Glutamatergic neuron (in vitro differentiated cells): ENCODE measurements at places on chromosomes 7 and 10. TPM values are rescaled to one million over a fixed set of nuclear protein-coding genes. Genes with fewer than 3 reads are reported as not detected.

DNA sequence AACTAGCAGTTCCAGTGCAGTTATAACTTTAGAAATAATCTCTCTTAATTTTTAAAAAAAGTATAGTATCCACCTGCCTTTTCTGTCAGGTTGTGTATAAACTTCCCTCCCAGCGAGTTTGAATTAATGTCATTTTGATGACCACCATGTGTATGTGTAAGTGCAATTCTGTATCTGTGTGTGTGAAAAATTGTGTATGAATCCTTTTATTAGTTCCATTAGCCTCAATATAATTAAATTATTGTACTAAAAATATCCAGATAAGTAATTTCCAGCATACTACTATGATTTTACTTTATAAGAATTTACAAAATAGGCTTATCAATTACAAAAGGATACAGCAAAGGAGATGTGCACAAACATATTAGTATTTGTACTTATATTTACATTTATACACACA, 421.1 kb upstream of the LRGUK start:
- DNase-seq = no peak

- no peak for DNase-seq
Measured at GRCh38 chr10:61719906-61720305, 57.2 kb downstream of the CABCOCO1 start.

Gene POM121
- total RNA-seq = 50.9 TPM

Gene TRIM50
- total RNA-seq = not detected

- DNase-seq = no peak
Measured at GRCh38 chr7:98249106-98249505, 2.9 kb downstream of the TECPR1 start.

Gene ATG9B
- total RNA-seq = 9.4 TPM

DNA sequence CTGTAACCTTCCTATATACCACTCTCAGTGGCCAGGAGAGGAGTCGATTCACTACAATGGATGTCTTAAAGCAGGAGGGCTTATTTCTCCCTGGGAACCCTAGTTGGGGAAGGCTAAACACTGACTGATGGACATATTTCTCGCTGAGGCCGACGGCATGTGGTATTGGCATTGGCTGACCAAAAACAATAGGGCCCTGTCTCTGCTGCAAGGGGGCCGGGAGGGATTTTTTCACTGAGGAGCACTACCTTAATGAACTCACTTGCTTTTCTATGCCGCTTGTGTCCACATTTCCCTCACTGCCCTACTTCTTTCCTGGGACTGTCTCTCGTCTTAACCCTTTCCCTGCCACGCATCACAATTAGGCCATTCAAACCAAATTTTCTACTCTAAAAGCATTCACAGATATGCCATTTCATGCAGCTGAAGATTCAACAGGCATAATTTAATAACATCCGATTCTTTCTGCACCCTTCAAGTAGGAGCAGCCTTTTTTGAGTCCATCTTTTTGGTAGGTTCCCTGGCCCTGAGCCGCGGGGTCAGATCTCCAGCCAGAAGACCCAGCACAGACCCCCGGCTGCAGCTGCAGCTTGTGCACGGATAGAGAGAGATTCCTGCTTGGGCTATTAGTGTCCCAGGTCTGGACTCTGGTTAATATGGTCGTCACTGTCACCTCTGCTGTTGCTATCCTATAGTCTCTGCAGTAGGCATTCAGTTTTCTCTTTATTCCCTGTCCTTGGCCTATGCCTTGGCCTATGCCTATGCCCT, 118.7 kb downstream of the HIPK2 start:
- DNase-seq = no peak

DNA sequence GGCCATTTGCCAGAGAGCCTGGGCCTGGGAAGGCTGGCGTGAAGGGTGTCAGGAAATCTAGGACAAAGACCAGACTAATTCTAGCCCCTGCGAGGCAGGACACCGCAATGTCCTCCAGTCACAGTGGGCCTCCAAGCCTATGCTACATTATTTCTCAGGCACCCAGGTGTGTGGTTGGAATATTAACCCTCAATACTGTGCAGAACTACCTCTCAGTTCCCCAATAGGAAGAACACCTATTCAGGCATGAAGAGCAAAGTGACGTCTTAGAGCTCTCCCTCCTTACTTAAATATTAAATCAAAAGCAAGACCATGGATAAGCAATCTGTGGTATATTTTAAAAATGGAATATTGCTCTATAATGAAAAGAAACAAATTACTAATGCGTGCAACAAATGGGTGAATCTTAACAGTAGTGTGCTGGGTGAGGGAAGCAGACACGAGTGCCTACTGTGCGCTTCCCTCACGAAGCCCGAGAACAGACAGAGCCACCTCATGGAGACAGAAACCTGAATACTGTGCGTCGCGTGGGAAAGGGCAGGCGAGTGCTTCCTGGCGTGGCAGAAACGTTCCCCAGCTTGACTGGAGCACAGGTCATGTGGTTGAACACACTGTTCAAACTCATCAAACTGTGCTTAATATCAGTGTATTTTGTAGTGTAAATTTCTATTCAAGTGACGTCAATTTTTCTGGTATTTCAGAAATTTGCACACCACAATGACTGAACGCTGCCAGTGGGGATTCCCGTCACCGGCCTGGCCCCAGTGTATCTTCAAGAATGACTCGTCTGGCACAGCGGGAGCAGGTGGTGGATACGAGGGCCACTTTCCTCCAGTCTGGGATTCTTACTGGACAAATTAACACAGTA, 15.5 kb upstream of the PTPRN2 start:
- no peak for DNase-seq

Gene ALOX5
- total RNA-seq = 8.4 TPM
